ENCODE measurements at places on chromosomes 16 and 17. TPM values are rescaled to one million over a fixed set of nuclear protein-coding genes. Genes with fewer than 3 reads are reported as not detected.

- no peak for DNase-seq
Observed at GRCh38 chr17:48612854-48613691, 2.0 kb downstream of the HOXB8 start.

DNA sequence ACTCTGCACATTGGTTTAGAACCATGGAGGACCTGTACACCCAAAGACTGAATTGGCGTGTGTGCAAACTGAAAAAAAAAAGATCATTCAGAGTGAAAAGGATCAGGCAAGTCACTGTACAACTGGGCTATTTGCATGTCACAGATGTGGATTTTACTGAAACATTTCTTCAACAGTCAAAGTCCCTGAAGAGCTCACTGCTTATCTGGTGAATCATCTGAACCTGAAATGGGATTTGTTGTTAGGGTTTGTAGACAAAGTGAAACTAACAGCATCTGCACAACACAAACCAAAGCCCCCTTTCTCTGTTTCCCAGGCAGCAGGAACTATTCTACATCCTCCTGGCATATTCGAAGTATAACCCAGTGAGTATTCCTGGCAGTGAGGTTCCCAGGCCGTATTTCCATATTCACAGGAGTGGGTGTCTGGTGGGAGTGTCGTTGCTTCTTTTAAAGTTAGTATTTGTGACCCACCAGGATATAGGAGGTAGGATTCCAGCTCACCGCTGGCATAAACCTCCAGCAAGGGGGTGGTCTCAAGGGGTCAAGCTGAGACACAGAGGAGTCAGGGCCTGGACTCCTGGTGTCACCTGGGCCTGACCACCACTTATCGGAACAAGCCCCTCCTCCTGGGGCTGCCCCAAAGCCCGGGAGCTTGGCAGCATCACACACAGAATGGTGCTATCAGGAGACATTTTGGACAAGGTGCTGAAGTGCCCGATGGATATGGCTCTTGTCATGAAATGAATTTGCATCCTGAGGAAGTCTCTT lies 80.9 kb downstream of the GOSR1 start:
- DNase-seq: no peak

DNA sequence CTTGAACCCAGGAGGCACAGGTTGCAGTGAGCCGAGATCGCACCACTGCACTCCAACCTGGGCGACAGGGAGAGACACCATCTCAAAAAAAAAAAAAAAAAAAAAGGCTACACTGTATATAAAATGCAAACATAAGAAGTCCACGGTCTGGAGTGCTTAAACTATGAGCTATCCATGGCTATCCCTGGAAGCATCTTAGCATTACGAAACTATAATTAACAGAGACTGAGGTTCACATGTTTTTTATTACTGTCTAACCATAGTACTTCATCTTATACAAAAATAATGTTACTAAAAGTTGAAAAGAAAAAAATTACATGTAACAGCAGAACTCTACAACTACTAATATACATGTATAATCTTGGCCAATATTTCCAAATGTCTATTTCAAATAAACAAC lies 32.8 kb downstream of the HELZ start:
- DNase-seq: no peak

DNA sequence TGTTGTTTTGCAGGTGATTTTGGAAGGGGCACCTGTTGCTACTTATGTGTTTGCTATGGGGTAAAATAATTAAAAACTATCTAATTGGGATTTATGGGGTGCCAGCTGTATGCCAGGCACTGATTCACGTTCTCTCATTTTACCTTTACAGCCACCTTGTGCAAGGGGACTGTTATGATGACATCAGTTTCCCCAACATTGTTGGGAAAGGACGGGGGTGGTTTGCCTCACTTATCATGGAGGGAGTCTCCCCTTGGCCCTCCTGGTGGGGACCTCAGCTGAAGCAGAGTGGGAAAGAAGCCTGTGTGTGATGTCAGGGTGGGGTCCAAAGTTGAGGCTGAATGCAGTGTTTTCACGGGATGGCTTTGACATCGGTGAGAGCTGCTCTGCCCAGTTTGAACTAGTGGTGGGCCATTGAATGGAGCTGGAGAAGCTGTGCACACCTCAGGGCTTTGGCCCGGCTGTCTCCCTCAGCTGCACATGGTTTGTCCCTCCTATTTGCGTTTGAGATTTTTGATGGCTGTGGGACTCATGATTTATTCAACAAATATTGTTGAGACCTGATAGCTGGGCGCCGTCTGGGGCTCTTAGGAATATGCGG lies 36.1 kb downstream of the CMIP start:
- DNase-seq: no peak

- DNase-seq: no peak
Observed at GRCh38 chr16:49529411-49530045, 155.9 kb downstream of the C16orf78 start.

GRCh38 chr17:62009220-62009619 lies 55.9 kb downstream of the MED13 start:
- DNase-seq: no peak

DNA sequence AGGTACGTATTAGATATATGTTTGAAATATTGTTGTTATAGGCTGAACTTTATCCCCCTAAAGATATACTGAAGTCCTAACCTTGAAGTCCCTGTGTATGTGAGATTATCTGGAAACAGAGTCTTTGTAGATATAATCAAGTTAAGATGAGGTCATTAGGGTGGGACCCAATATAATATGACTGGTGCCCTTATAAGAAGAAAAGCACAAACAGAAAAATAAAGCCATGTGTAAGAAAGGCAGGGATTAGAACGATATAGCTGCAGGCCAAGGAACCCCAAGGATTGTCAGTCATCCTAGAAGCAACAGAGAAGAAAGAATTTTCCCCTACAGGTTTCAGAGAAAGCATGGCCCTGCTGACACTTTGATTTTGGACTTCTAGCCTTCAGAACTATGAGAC lies 95.8 kb downstream of the USP32 start:
- DNase-seq: no peak

GRCh38 chr17:50893183-50893993 lies 27.2 kb upstream of the TOB1 start:
- no peak for DNase-seq

DNAJA3 gene
- total RNA-seq: 38.8 TPM

KRTAP1-5 gene
- not detected for total RNA-seq

DNA sequence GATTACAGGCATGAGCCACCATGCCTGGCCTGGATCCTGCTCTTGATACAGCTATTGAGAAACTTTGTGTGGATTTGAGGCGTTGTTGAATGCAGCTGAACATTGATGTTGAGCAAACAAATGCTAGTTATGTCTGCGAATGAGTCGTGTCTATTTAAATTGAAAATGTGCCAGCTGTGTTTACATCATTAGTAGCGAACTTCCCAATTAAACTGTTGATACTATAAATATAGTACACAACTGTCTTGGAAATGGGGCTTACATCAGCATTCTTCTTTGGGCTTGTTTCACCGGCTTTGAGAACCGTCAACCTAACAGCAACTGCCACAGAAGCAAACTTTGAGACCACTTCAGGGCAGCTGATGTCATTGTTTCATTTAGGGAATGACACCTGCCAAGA lies 251.9 kb downstream of the RBFOX1 start:
- DNase-seq: no peak

CETP gene
- total RNA-seq: not detected

DNA sequence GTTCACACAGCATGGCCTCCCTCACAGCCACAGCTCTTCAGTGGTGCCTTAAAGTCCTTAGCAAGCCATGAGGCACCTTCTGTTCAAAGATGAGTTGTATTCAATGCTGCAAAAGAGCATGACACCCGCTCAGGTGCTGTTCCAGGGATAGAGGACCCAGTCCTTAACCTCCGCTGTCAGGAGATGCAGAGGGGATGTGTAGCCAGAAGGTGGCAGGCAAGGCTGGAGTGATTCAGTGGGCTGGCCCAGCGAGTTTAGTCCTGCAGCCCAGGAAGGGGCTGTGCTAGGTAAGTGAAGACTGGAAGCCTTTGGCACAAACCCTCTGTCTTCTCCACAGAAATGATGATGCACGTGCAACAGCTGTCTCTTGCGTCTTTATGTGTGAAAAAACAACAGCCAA lies 25.0 kb upstream of the ADAM11 start:
- no peak for DNase-seq

DEXI gene
- 32.3 TPM for total RNA-seq

DNA sequence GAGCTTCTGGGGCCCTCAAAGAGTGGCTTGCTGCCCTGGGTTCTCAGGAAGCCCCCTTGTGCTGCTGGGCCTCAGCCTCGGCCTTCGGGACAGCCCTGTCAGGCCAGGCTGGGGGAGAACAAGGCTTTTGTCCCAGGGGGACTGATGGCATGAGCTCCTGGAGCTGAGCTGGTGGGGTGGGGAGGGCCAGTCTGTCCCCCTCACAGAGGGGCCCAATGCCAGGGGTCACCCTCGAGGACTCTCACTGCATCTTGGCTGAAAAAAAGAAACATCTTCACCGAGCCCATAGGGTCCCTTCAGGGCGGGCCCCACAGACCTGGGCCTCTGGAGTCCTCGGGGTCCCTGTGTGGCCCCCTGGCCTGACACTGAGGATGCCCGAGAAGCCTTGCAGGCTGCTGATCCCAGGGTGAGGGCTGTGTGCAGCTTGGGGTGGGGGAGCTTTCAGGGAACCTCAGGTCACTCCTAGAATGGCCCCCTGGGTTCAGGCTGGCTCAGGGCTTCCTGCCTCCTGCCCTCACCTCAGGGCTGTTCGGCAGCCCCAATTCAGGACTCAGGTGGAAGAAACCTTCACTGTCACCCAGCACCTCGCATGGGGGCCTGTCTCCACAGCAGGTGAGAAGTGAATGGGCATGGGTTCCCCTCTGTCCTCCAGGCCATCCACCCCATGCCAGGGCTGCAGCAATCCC lies 90.5 kb downstream of the TNFRSF13B start:
- DNase-seq: no peak

UMOD gene
- total RNA-seq: 0.11 TPM

- no peak for DNase-seq
Observed at GRCh38 chr17:50775926-50776325, 8.6 kb upstream of the ANKRD40CL start.

DNA sequence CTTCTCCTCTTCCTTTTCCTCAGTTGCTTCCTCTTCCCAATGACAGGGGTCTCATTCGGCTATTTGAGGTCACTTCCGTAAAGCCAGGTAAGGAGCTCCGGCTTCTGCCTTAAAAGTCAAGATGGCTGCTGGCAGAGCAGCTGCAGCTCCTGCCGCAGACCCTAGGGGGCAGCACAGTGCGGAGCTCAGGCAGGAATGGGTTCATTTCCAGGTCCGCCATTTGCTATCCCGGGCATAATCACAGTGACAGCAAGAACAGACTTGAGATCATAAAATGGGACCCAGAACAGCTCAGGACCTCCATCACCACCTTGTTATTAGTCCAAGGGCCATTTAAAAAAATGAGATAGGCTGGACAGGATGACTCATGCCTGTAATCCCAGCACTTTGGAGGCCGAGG lies 199.5 kb downstream of the ZNF18 start:
- no peak for DNase-seq

DNA sequence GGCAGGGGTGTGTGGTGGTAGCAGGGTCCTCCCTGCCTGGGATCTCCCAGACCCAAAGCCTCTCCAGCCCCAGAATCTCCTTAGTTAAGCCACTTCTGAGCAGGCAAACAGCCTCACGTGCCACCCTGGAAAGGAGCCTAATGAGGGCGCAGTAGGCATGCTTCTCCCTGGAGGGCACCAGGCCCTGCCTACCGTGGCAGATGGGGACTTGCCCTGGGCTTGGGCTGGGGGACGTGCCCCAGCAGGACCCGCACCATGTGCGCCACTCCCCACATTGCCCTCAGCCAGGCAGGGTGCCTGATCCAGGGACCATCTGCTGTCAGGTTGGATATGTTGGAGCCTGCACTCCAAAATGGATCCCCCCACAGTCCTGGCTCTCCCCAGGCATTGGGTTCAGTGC lies 14.2 kb downstream of the FAM83G start:
- DNase-seq: no peak

GRCh38 chr17:49634485-49634860 lies 43.4 kb downstream of the SPOP start:
- no peak for DNase-seq

BCO1 gene
- total RNA-seq: 2.2 TPM

- no peak for DNase-seq
Observed at GRCh38 chr17:16900288-16900882, 71.5 kb downstream of the TNFRSF13B start.

- no peak for DNase-seq
Observed at GRCh38 chr17:44795928-44796327, 34.2 kb downstream of the GJC1 start.

UTS2R gene
- total RNA-seq: 0.22 TPM

DNA sequence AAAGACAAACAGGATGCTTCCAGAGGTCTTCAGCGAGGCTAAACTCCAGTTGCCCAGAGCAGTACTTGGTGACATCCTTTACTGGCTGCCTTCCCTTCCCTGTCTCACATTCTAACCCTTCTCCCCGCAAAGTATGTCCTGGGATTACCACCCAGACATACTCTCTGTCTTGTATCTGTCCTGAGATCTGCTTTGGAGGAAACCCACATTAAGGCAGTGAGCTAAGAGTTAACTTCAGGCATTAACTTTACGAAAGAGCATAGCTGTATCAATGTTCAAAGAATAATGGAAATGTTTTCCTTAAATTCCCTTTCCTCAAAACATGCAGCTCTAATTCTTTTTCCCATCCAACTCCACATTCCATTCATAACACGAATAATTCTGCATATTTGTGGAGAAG lies 385.2 kb downstream of the NPIPA8 start:
- DNase-seq: no peak

GRCh38 chr17:68598545-68598961 lies 2.6 kb downstream of the FAM20A start:
- DNase-seq: no peak

GRCh38 chr16:11582157-11582814 lies 4.4 kb downstream of the LITAF start:
- no peak for DNase-seq

Data from progenitor cell of endocrine pancreas (in vitro differentiated cells).